ENCODE measurements at places on chromosomes 1 and 21.

DNA sequence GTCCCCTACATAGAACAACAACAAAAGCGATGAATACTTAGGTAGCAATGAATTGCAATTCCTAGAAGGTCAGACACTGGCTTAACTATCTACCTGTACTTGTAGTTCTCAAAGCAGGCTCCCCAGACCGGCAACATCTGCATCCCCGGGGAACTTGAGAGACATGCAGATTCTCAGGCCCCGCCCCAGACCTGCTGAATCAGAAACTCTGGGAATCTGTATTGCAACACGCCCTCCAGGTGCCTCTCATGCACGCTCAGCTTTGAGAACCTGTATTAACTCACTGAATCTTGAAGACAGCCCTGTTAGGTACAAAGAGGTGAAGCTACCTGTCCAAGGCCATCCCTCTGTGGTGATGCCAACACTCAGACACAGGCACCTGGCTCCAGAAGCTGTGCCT is 128.1 kb downstream of the KAZN start:
- DNase-seq = no peak

GRCh38 chr1:67148516-67149178 is 13.9 kb upstream of the C1orf141 start:
- DNase-seq = no peak

- DNase-seq = no peak
Measured at GRCh38 chr1:46474570-46474969, 15.1 kb upstream of the DMBX1 start.

- no peak for DNase-seq
Measured at GRCh38 chr1:6454856-6455751, 10.9 kb downstream of the TNFRSF25 start.

GRCh38 chr21:43802713-43803313 is 13.4 kb downstream of the RRP1 start:
- DNase-seq = no peak

DNA sequence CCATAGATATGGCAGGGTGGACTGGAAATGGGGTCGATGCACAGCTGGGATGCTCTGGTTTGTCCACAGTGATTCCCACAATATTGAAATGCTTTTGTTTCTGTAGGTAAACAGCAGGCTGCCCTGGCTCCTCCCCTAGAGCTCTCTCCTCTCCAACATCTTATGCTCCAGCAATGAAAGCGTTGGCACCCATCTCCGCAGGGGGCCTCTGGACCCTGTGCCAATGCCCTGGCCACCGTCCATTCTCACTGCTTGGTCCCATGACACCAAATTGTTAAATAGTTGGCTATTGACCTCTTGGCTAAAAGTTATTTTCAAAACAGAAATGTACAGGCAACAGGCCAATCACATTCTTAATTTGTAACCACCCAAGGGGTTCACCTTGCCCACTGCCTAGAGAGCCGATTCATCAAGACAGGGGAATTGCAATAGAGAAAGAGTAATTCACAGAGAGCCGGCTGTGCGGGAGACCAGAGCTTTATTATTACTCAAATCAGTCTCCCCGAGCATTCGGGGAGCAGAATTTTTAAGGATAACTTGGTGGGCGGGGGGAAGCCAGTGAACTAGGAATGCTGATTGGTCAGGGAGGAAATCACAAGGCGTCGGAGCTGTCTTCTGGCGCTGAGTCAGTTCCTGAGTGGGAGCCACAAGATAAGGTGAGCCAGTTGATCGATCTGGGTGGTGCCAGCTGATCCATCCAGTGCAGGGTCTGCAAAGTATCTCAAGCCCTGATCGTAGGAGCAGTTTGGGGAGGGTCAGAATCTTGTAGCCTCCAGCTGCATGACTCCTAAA is 76.9 kb upstream of the B3GALT5 start:
- DNase-seq = no peak

DNA sequence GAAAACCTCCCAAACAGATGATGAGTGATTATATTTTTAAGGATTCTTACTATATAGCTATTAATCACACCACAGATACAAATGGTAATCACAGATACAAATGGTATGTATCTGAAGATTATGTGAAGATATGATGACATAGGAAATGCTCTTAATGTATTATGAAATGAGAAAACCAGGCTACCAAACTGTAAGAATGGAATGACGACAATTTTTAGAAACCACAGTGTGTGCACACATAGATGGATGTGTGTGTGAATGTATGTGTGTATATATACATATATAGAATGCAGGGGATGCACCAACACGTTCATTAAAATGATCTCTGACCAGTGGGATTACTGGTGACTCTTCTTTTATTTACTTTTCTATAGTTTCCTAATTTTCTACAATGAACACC is 21.5 kb upstream of the ENAH start:
- DNase-seq = no peak

DNA sequence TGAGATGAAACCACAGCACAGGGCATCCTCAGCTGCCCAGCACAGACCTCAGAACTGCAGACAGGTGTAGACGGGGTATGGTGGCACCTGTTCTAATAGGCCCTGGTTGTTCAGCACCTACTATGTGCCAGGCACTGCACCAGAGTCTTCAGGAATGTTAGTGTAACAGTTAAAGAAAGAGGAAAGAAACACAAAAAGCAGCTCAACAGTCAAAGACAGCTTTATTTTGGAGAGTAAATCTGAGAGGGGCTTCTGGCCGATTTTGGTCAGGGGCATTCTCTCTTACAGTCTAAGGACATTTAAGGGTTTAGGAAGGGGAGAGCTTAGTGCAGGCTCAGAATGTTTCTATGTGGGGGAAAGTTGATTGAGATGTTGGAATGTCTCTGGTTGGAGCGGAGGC is 45.2 kb upstream of the ACTL8 start:
- no peak for DNase-seq

GRCh38 chr1:216607067-216607697 is 116.0 kb downstream of the ESRRG start:
- DNase-seq = no peak

GRCh38 chr1:29282924-29283803 is 46.8 kb downstream of the PTPRU start:
- DNase-seq = peak; percentile 35

GRCh38 chr1:168806952-168807351 is 77.9 kb upstream of the DPT start:
- DNase-seq = no peak

DNA sequence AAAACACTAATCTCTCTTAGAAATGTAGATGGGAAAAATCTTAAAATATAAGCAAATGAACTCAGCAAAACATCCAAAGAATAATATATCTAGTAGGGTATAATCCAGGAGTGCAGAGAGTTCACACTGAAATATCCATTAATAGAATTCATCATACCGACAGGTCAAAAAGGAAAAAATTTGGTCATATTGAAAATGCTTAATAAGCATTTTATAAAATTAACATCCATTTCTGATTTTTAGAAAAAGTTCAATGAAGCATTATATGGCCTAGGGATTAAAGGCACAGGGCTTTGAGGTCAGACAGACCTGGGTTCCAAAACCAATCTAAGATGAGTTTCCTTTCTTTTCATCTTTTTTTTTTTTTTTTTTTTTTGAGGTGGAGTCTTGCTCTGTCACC is 16.4 kb downstream of the EPHA10 start:
- no peak for DNase-seq

- no peak for DNase-seq
Measured at GRCh38 chr1:168585937-168586336, 9.5 kb downstream of the XCL1 start.

DNA sequence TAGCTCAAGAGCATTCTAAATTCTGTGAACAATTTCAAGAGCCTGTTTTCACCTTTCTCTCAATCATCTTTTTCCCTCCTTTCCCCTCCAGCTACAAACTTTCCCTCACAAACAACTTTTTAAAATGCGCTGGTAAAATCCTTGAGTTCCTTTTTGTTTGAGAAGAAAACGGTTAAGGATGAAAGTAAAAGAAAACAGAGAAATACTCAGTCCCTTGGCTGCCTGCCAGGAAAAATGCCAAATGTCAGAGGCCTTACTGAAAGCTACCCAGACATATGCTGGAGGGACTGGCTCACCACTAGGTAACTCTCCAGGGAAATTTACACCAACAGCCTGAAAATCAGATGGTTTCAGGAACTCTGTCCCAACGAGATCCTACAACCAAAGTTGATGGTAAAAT is 11.0 kb upstream of the SERBP1 start:
- no peak for DNase-seq
